Stimulated activated CD4-positive, alpha-beta T cell treated with anti-CD3 and anti-CD28 coated beads, Interleukin-1b, Interleukin-23, amount 100 ng/mL, for 1 hour (primary cell): ENCODE measurements at places on chromosomes 4 and X.

DNA sequence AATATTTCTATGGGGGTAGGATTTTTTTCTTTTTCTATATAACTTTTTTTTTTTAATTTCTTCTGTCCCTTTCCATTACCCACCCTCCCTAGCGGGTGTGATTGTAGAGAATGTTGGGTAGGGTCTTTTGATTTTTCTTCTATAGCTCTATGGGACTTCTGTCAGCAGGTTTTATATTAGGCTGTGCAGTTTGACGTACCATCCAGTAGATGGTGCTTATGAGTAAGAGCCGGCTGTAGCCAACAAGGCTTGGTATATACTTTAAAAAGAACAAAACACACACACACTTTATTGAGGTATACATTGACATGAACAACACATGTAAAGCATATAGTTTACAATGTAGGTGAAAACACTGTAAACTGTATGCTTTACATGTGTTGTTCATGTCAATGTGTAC is 247.9 kb upstream of the POF1B start:
- no peak for DNase-seq

GRCh38 chr4:185445209-185445608 is 19.4 kb upstream of the UFSP2 start:
- DNase-seq = no peak

DNA sequence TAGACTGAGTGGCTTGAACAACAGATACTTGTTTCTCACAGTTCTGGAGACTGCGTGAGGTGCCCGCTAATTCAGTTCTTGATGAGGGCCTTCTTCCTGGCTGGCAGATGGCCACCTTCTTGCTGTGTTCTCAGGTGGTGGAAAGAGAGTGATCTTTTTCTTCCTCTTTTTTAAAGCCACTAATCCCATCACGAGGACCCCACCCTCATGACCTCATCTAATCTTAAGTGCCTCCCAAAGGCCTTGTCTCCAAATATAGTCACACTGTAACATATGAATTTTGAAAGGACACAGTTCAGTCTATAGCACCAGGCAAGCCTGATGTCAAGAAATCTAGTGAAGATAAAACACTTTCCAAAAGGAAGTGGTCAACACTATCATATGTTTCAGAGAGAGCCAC is 12.4 kb downstream of the VAMP7 start:
- DNase-seq = no peak

GRCh38 chr4:6362896-6363295 is 93.2 kb downstream of the WFS1 start:
- no peak for DNase-seq

DNA sequence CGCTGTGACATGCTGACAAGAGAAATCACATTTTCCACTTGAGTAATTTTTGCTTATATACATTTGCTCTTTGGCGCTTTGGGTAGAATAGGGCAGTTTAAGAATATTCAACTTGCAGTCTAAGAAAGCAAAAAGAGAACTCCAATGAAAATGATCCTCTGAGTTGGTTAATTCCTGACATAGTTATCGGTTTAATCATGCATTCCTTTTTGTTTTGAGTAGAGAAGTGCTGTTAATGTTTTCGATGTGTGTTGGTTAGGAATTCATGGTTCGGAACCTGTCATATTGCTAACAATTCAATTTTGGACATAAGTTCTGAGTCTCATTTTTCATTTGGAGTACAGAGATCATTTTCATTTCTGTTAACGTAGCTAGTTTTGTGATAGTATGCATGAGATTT is 700.6 kb upstream of the PITX2 start:
- no peak for DNase-seq

GRCh38 chr4:17550549-17550948 is 26.4 kb upstream of the LAP3 start:
- DNase-seq = no peak

- no peak for DNase-seq
Measured at GRCh38 chrX:11960031-11960430, 178.2 kb upstream of the FRMPD4 start.

- DNase-seq = no peak
Measured at GRCh38 chrX:120791013-120791643, 84.5 kb downstream of the CT47B1 start.

DNA sequence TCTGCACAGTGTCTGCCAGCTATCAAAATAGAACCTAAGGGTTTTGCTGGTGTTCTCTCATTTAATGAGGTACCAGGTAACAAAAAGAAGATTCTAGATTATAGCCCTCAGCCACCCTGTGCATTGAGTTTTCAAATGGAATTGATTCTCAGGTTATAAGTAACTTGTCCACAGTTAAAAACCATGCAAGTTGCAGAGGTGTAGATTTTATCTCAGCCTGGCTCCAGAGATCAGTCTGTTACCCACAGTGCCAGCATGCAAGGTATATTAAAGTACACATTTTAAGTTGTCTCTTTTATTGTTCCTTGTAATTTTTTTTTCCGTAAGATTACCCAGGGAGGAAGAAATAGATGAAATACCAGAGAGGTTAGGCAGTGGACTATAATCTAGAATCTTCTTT is 59.7 kb downstream of the RAPGEF2 start:
- no peak for DNase-seq

- DNase-seq = no peak
Measured at GRCh38 chrX:50813843-50814661, at the start of gene SHROOM4. Gene SHROOM4, minus strand, starts transcription at chrX:50814194. Its CDS starts 176 bp downstream, at chrX:50814018.

GRCh38 chr4:77433418-77433733 is 172.2 kb upstream of the CXCL13 start:
- no peak for DNase-seq

DNA sequence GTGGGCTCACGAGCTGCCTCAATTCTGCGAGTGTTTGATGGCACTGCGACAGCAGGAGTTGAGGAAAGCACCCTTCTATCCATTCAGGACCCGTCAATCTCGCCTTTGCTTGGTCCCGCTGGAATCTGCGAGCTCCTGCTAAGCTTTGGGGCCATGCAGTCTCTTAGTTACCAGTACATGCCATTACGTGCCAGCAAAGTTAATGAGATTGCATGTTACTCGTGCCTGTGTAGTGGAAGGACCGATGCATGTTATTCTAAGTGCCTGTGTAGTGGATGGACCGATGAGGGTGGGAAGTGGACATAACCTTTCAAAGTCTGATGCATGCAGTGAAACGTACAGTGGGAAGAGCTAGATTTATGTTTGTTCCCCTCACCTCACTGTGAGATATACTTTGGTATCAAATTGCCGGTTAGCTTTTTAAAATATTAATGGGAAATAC is 569 bp downstream of the RPS3A start:
- no peak for DNase-seq

DNA sequence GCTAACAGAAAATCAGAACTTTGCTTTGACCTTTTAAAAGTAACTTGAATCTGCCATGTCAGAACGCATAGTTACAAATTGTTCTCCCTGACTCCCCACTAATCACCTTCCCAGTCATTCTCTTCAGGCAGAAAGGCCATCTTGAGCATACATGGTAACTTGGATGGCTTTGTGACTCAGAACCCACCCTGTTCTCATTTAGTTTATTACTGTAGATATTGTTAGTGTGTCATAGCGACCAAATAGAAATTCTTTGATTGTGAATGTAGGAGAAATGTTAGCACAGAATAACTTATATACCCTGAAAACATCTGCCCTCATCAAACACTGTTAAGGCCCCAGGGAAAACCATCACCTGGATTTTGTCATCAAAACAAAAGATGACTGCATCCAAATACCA is 382.0 kb downstream of the MAGEB5 start:
- no peak for DNase-seq

DNA sequence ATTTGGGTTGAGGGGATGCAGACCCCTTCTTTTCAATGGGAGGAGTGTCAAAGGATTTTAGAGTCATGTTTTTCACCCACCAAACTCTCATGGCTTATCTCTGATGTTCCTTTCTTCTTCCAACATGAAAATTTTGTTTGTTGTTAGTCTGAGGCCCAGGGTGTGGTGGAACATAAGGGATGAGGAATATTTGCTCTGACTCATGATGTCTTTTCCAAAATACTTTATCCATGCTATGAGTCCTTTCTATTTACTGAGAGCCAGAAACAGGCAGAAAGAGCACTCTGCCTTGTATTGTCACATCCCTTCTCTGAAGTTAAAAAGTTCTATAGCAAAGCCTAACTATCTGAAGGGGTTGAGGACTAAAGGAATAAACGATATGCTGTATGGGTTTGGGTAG is 61.6 kb upstream of the GYPA start:
- DNase-seq = no peak
